Activated T-helper 17 cell treated with anti-CD3 and anti-CD28 coated beads, Interleukin-2, amount 50 U/mL, for 72 hours (primary cell): ENCODE measurements at places on chromosomes 5 and 9.

DNA sequence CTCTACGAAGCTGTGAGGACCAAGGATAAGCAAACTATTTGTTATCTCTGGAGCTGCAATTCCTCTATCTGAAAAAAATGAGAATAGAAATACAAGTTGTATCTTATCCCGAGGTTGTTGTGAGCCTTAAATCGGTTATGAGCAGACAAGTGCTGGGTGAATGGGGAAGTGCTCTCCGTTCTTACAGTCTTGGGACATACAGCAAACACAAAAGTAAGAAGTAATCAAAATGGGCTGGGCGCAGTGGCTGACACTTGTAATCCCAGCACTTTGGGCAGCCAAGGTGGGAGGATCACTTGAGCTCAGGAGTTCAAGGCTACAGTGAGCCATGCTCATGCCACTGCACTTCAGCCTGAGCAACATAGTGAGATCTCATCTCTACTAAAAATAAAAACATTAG, 31.7 kb downstream of the ITK start:
- no peak for ATAC-seq

DNA sequence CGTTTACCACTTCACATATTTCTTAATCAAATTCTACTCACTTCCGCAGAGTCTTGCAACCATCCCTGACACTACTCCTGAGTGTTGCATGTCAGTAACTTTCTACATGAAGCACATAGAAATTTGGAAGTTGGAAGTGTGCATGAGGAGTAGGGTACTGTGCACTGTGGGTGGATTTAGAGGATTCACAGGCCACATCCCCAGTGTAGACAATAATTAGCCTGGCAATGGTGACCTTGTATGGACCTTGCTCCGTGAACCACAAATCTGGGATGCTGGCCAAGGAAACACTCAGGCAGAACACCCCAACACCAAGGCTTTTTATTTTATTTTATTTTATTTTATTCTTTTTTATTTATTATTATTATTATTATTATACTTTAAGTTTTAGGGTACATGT, 25.5 kb downstream of the CTSL start:
- no peak for ATAC-seq

GRCh38 chr5:140632366-140633020, 482 bp downstream of the CD14 start:
- peak; percentile 77 for ATAC-seq

DNA sequence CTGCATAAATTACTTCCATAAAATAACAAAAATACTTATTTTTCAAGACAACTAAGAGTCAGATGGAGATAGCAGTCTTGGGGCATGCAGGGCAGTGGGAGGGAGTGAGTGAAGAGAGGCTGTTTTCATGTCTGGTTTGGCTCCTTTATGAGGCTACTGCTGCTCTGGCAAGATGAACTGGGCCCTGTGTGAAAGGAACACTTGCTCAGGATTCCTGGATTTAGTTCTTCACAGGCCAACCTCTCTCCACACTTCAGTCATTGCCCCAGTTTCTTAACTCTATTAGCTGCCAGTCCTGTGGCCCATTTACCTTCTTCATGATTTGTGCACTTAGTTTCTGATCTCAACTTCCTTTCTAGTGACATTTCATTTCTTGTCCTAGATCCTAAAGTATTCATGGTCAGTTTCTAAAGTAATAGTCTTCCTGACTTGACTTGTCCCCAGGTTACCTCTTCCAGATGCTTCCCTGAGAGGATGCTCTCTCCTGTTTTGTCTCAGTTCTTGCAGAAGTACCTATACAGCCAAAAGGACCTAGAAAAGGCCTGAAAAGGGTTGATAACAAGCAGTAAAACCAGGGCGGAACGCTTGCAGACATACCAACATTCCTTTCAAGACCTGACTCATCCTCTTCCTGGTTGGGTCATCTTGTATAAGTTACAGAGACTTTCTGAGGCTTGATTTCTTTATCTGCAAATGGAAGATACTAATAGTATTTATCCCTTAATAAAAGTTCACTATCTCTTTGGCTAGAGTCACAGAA, 77.0 kb upstream of the ZFAND5 start:
- no peak for ATAC-seq

GRCh38 chr5:135689506-135689905, 110.7 kb upstream of the CXCL14 start:
- ATAC-seq = no peak

- ATAC-seq = no peak
These were observed 284.8 kb upstream of the GRAMD2B start for GRCh38 chr5:126138281-126138931.

- ATAC-seq = no peak
These were observed 57.5 kb downstream of the DAB2IP start for GRCh38 chr9:121708768-121709488.

GRCh38 chr5:107778647-107779046, 107.9 kb upstream of the EFNA5 start:
- no peak for ATAC-seq

- no peak for ATAC-seq
These were observed 674.5 kb downstream of the CETN3 start for GRCh38 chr5:89735082-89735481.

DNA sequence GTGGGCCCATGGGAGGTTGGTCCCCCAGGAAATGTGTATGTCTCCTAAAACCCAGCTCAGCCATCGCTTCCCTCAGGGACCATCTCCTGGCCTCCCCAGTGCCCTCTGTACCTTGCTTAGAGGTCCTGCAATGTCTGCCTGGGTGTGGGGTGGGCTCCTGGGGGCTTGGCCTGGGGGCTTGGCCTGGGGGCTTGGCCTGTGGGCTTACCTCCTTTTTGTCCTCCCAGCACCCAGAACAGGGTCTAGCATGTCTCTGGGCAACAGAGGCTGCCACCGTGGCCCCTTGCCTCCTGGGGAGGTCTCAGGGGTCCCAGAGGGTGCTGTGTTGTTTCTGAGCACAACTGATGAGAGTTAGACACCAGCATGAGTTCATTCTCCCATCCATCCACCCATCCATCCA, 10.7 kb upstream of the VAV2 start:
- ATAC-seq = no peak

DNA sequence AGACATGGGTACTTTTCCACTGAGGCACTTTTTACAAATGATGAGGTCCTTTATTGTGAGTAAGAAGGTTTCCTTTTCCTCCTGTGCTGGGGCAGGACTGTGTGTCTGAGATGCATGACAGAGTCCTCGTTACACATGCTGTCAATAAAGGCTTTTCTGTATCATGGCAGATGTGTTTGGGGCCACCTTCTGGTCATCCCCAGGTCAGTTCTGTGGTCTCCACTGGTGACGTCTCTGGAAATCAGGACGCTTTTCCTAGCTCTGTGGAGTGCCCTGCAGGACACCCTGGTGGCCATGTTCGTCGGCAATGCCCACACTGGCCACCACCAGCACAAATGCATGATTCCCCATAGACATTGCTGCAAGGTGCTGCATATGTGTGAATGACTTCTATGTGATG, 2.8 kb downstream of the CMBL start:
- ATAC-seq = no peak

DNA sequence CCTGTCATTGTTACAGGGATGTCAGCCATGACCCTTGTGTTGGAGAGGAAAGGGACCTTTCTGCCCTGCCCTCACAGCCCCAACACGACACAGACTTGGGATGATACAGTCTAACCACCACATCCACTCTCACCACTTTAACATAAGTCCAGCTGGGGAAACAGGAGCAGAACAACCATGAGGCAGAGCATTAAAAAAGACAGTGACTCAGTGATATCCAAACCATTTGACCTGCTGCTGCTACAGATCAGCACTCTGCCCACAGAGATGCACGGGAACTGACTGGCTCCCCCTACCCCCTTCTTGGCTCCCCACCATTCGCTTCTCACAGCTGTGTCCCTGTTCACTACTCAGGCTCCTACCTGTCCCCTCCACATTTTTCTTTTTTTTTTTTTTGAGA, 458.6 kb downstream of the ZNF608 start:
- ATAC-seq = no peak

DNA sequence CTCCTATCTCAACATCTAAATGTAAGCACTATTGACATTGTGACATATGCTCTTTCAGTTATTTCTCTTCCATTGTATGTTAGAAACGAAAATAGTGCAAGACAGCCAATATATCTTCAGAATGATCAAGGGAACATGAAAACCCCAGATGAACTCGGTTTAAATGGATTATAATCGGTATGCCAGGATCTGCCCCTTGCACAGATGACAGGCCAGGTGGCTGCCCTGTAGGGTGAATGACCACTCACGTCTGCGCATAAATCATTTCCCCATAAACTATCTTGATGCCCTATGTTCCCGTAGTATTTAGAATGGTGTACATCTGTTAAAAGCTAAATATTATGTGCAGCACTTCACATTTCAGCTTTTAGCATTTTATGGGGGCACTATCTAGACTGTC, 69.7 kb upstream of the RANBP3L start:
- no peak for ATAC-seq

DNA sequence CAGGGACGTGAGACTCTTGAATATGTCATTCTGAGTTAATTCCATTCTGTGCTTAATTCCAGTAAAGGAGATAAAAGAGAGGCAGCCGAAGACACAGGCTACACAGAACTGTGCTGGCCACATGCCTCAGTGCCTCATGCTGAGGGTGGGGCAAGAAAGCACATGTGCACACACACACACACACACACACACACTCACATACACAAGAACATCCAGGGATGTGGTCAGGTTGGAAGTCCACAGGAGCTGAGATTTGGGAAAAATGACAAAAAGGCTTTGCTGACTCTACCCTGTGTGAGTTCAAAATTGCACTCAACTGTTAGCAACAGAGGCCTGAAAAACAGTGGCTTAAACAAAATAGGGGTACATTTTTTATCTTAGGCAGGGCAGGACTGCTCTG, 40.5 kb downstream of the ALG2 start:
- no peak for ATAC-seq

- no peak for ATAC-seq
These were observed 16.4 kb upstream of the ABCA1 start for GRCh38 chr9:104944356-104944755.

- no peak for ATAC-seq
These were observed 168.9 kb upstream of the NFIB start for GRCh38 chr9:14482856-14483255.

GRCh38 chr5:154058055-154059038, 19.6 kb downstream of the MFAP3 start:
- peak; percentile 19 for ATAC-seq

- ATAC-seq = no peak
These were observed 24.8 kb upstream of the CTNNAL1 start for GRCh38 chr9:109037946-109038715.

DNA sequence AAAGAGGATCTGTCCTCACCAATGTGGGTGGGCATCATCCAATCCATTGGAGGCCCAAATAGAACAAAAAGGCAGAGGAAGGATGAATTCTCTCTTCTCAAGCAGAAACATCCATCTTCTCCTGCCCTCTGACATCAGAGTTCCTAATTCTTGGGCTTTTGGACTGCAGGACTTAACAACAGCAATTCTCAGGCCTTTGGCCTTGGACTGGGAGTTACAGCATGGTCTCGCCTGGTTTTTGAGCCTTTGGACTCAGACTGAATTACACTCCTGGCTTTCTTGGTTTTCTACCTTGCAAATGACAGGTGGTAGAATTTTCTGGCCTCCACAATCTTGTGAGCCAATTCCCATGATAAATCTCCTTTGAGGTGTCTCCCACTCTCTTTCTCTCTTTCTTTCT, 60.5 kb upstream of the CD180 start:
- ATAC-seq = no peak

- ATAC-seq = no peak
These were observed 2.4 kb downstream of the EHMT1 start for GRCh38 chr9:137621131-137621757.

DNA sequence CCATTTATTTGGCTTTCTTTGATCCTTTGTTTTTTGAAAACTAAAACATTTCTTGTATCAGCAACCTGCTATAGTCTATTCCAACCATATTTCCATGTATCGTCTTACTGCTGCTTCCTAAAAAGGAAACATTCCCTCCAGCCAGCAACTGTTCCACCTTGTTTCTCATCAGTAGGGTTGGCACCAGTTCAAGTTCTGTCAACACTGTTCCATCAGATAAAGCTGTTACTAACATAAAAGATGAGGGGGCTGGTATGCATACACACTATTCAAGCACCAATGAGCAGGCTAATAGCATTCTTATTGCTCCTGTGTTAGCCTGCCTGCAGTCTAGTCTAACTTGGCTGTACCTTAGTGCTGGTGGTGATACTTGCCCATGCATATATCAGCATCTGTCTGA, 178.3 kb downstream of the CWC27 start:
- no peak for ATAC-seq

GRCh38 chr9:5695860-5696259, 67.0 kb downstream of the RIC1 start:
- no peak for ATAC-seq

DNA sequence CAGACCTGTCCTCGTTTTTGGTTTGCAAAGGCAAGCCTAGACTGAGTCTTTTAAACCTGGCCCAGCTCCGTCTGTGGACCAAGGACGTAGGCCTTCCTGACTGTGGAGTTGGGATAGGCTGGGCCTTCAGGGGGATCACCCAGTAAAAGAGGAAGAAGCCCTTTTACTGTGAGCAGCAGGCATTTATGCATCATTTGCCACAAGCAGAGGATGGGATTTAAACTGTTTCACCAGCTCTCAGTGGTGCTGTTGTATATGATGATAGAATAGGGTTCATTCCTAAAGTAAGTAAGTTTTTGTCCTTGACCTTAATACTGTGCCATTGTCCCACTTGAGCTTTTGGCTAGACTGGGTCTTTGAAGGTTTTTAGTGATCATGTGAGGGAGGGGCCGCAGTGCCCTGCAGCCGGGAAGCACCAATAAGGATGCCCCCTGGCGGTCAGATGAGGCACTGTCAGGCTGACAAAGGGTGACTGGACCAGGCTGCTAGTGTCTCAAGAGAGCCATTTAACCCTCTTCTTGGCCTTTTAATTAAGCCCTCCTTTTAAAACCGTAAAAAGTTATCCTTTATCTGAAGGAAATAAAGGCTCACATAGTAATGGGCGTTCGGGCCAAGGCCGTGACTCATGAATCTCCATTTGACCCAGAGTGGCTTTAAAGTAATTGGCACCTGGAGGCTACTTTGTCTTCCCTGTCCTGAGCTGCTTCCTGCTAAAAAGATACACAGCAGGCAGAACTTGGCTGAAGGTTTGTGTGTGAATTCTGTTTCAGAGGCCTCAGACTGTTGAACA, 74.0 kb downstream of the UBAP1 start:
- ATAC-seq = peak; percentile 77

GRCh38 chr9:112332214-112332613, 1.2 kb downstream of the PTBP3 start:
- ATAC-seq = no peak

GRCh38 chr5:83564069-83564749, 92.7 kb downstream of the VCAN start:
- ATAC-seq = no peak

DNA sequence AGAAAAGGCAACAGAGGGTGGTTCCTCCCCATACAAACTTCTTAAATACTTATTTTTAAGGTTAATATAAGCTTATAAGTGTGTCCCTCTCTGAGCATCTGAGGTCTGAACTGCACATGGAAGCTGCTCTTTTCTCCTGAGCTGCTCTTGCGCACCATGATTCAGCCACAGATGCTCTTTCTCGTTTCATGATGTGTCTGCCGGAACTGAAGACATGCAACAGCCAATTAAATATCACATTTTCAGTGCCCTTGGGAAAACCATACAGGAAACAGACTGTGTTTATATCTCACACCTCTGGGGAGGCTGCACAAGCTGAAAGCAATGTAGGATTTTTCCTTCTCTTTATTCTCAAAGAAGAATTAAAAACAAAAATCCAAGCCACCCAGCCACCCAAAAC, 96.8 kb upstream of the NREP start:
- no peak for ATAC-seq
